Activated T-helper 1 cell treated with Interleukin-2 at 50 U/mL for 16 hours (primary cell): ENCODE measurements at places on chromosomes 6 and 20.

DNA sequence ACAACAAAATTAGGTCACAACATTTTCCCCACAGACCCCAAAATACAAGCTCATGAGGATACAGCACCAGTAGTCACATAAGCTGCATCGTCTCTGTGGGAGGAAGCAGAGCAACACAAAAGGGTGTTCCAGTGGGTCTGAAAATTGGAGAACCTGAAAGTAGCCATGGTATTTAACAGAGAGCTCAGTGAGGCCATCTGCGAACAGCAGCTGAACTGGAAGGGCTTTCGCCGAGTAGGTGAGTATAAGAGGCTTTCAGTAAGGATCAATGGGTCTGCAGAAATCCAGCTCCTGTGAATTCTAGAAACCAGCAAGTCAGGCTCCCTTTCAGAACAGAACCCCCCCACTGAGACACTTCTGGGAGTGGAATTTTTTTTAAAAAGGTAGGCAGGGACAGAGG is 120.0 kb upstream of the RREB1 start:
- DNase-seq = no peak

- no peak for DNase-seq
Measured at GRCh38 chr6:137423451-137424168, 70.6 kb downstream of the OLIG3 start.

DNA sequence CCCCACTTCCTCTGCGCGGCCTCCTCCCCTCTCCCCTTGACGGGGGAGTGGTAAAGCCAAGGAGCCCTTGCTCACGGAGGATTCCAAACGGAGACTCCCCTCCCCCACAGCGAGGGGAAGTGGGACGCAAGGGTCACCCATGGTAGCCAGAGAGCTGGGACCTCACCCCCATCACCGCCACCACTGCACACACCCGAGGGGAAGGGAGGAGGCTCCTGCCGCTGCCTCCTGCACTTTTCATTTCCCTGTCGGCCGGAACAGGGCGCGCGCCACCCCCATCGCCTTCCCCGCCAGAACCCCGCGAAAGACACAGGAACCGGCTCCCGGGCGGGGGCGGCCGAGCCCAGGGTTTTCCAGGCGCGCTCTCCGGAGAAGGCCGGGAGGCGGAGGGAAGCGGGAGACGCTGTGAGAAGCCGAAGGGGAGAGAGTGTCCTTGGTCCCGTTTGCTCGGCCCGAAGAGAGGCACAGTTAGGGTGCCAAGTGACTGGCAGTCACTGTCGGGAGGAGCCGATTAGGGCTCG is 789 bp downstream of the CCND3 start:
- peak; percentile 43 for DNase-seq

- DNase-seq = no peak
Measured at GRCh38 chr20:57522380-57523140, 2.4 kb downstream of the CTCFL start.

- no peak for DNase-seq
Measured at GRCh38 chr6:87968435-87969278, 79.0 kb upstream of the SPACA1 start.

DNA sequence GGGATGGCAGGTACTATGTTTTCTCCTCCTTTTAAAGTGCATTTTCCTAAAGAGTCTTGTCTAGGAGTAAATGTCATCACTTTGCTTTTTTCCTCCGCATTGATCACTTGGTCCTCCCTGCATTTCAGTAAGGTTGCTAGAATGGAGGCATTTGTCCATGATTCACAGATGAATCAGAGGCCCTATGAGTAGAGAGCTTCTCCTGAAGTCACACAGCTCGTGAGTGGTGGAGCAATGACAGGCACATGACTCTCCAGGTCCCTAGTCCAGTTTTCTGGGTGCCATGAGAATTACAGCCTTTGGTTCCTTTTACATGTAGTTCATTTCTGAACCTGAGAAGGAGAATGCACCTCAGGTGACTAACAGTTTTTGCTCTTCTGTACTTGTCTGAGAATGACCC is 50.5 kb downstream of the HLA-A start:
- DNase-seq = no peak

- no peak for DNase-seq
Measured at GRCh38 chr6:7546896-7547295, 5.4 kb downstream of the DSP start.

- no peak for DNase-seq
Measured at GRCh38 chr6:11387707-11388430, 149.7 kb upstream of the TMEM170B start.

DNA sequence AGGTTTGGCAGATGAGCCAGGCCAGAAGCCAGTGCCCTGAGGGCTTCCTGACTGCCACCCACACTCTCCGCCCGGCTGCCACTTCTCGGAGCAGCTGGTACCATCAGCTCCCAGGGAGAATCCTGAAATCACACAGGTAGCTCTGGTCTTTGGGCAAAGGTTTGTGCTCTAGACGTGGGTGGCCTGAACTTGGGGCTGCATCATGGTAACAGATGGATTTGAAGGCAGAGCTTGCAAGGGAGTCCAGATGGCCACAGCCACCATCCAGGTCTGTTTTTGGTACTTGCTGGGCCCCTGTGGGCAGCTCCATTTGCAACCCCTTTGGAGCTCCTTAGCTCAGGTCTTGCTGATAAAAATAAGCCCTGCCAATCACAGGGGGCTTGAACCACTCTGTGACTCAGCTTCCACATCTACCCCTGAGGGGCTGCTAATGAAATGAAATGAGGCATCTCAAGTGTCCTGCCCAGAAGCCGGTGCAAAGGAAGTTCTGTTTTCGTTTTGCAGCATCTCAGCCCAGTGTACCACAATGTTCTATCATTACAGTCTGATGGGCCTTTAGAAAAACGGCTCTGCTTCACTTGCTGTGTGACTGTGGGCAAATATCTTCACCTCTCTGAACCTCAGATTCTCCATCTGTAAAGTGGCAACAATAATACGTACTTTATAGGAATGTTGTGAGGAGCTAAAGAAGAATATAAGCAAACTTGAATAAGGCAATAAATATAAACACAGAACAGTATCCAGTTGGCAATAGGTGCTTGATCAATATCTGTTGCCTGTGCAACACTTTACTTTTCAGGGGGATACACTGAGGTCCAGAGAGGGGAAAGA is 25.1 kb upstream of the CDH22 start:
- DNase-seq = no peak

- DNase-seq = no peak
Measured at GRCh38 chr6:157551041-157551832, 170.2 kb downstream of the ZDHHC14 start.

DNA sequence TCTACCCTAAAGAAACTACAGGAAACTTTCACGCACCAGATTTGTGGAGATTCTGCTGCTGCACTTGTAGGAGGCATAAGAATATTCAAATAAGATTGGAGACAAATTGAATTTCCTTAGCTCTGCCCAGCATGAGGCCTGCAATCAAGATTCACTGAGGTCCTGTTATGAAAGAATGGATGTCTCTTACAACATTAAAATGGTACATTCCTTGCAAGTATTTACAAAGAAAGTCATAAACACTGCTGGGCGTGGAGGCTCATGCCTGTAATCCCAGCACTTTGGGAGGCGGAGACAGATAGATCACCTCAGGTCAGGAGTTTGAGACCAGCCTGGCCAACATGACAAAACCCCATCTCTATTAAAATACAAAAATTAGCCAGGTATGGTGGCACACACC is 74.0 kb upstream of the MAP3K4 start:
- no peak for DNase-seq

- no peak for DNase-seq
Measured at GRCh38 chr20:53381568-53382262, 211.9 kb downstream of the ZNF217 start.

DNA sequence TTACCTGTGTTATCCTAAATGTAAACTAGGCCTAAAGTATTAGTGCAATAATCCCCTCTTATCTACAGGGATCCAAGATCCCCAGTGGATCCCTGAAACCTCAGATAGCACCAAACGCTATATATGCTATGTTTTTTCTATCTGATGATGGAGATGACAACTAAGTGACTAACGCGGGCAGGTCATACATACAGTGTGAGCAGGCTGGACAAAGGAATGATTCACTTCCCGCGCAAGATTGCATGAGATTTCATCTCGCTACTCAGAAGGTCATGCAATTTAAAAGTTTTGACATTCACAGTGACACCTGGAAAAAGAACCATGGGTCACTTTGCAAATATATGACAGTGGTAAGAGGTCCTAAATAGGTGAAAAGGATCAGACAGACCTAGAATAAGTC is 875.9 kb downstream of the HACE1 start:
- no peak for DNase-seq

DNA sequence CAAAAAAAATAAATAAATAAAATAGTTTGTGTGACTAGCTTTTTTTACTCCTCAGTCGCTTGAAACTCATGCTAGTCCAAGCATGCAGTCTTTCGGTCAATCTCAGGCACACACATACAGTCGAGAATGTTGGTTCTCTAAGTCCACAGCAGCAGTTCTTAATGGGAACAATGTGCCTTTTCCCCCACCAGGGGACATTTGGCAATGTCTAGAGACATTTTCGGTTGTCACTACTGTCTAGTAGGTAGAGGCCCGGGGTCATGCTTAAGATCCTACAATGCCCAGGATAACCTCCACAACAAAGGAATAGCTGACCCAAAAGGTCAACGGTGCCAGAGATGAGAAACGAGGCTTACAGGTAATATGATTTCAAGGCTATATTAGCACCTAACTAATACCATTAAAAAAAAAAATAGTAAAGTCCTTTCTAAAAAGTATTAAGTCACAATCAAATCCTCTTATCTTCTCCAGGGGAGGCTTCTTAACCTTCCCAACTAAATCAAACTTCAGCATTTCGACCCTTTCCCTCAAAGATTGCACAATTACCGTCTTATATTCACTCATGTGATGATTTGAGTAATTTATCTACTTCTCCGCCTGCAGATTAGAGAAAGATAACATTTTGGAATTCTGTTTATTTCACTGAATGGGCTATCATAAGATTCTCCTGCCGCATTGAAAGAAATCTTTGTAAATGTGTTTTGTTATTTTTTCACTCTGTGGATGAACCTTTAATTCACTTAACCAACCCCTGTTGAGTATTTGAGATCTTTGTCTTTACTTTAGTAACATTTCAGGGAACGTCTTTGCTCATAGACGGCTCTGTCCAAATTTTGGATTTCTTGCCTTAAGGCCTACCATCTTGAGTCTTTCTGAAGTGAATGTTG is 8.1 kb upstream of the SALL4 start:
- DNase-seq = no peak

GRCh38 chr6:11370191-11371018 is 137.9 kb upstream of the NEDD9 start:
- no peak for DNase-seq

GRCh38 chr6:25359191-25359861 is 80.2 kb downstream of the CARMIL1 start:
- no peak for DNase-seq

DNA sequence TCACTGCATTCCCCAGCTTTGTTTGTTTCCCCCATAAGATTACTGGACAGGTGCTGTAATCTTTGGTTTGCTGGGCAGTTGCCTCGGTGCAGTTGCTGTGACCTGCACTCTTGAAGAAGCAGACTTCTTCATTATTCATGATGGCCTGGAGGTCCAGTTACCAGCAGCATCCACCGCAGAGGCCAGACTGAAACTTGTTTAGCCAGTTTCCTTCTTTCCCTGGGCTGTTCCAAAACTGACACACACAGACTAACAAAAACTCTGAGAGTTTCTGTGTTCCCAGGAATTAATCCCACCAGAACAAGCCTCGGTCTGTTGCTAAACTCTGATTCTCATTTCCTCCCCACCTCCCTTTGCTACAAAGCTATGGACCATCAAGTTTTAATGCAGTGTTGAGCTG is 144.1 kb downstream of the QRSL1 start:
- no peak for DNase-seq

DNA sequence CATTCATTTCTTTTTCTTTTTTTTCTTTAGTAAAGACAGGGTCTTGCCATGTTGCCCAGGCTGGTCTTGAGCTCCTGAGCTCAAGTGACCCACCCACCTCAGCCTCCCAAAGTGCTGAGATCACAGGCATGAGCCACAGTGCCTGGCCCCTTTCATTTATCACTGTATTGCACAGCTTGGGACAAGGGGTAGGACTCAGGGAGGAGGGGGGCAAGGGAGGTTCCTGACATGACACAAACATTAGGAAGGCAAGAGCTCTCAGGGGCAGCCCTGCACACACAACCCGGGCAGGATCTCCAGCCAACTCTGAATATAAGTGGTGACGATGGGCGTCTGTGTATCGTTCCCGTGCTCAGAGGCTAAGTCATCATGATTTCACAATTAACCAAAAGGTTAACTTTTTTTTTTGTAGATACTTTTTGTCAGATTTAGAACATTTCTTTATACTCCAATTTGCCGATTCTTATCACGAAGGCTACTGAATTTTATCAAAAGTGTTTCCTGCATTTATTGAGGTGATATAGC is 19.9 kb downstream of the SLC2A4RG start:
- no peak for DNase-seq

- no peak for DNase-seq
Measured at GRCh38 chr6:111338843-111339242, 144.2 kb downstream of the REV3L start.

- DNase-seq = no peak
Measured at GRCh38 chr6:106534564-106534982, 94.7 kb downstream of the RTN4IP1 start.

DNA sequence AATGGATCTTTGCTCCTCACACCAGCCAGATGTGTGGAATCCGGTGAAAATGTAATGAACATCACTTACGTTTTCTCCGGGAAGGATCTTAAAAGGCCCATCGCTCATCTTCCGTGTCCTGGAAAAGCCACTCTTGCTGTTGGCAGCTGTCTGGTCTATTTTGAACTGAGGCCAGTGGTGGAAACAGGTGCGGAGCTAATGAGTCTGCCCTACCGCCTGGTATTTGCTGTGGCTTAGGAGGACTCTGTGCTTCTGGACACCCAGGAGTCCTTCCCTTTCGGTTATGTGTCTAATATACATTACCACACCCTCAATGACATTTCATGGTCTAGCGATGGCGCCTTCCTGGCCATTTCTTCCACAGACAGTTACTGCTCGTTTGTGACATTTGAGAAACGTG is 264.2 kb upstream of the PREP start:
- DNase-seq = no peak

- DNase-seq = no peak
Measured at GRCh38 chr6:139917951-139918630, 543.6 kb upstream of the CITED2 start.

GRCh38 chr6:114839019-114839418 is 496.2 kb upstream of the HS3ST5 start:
- DNase-seq = no peak

- DNase-seq = no peak
Measured at GRCh38 chr6:163412801-163413344, 1.6 kb upstream of the QKI start.

- no peak for DNase-seq
Measured at GRCh38 chr20:43384101-43384940, 73.4 kb upstream of the SRSF6 start.

DNA sequence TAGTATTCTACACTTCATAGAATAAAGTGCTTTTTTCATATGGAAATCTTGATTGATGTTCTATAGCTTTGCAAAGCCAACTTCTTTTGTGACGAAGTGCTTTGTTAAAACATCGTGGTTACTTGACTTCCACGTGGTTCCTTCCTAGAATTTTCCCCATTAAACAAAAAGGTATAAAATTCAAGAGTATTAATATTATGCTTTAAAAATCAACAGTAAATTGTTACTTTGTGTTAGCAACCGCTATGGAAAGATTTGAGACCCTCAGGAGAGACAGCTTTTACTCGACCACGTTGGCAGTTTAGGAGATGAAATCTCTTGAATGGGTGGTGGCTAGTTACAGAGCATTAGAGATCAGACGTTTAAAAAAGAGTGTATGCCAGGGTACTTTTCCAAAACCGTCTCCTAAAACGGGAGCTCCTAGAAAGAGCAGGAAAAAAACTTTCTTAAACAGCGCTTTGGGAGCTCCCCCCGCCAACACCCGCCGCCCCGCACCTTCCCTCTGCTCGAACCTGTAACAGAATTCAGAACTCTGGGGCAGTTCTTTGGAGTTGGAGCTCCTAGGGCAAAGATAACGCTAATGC is 920 bp downstream of the GJA1 start:
- DNase-seq = no peak
